ENCODE measurements at places on chromosomes 5 and 9.

DNA sequence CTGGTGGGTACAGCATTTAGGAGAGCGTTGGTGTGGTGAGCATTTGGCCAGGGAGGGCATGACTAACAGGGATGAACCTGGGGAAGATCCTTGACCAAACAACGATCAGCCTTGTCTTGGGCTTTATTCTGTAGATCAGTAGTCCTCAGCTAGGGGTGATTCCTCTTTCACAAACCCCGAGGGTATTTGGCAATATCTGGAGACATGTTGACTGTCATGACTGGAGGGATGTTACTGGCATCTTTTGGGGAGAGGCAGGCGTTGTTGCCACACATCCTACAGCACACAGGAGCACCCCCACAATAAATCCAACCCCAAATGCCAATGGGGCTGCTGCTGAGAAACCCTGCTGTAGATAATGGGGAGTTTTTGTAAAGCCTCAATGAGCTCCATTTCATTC, 43.9 kb downstream of the OSTF1 start:
- DNase-seq, result no peak

GRCh38 chr9:78278177-78278777, 18.6 kb upstream of the PSAT1 start:
- DNase-seq, result no peak

- DNase-seq, result no peak
These were observed 2.7 kb downstream of the CSF2 start for GRCh38 chr5:132076202-132076830.

DNA sequence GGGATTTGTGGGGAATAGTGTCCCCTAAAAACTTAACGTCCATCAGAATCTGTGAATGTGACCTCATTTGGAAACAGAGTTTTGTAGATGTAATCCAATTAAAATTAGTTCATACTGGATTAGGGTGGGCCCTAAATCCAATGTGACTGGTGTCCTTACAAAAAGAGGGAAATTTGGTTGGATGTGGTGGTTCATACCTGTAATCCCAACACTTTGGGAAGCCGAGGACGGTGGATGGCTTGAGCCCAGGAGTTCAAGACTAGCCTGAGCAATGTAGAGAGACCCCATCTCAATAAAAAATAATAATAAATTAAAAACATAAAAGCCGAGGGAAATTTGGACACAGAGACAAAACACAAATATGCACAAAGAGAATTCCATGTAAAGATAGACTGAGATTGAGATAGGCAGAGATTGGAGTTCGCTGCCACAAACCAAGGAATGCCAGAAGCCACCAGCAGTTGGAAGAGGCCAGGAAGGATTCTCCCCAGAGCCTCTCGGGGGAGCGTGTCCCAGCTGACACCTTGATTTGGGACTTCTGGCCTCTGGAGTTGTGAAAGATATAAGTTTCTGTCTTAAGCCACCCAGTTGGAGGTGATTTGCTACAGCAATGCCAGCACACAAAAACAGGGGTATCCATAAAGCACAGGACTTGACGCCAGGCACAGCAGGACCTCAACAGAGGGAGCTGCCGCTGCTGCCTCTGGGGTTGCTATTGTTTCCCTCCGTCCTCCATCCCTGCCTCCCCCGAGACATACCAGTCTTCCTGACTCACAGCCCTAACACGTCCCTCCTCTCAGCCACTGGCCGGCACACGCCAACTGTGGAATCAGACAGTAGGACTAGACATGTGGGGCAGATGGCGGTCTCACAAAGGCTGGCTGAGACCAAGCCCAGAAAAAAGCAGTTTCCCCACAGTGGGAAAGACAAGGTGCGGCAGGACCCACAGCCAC, 73.8 kb upstream of the IL17B start:
- no peak for DNase-seq

DNA sequence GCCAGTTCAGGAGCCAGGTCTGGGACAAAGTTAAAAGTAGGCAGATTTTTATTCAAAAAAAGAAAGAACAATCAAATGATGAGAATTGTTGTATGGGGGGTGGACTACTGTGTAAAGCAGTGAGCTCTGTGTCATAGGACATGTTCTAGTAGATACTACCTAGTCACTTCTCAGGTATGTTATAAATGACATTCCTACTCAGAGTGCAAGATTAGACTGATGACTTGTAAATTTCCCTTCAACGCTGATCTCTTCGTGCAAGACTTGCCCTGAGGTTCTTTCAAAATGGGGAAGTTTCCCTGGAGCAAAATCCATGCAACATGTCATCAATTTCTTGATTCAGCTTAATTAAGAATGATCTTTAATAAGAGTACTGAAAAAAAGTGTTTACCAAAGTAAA, 175.1 kb downstream of the RORB start:
- no peak for DNase-seq

DNA sequence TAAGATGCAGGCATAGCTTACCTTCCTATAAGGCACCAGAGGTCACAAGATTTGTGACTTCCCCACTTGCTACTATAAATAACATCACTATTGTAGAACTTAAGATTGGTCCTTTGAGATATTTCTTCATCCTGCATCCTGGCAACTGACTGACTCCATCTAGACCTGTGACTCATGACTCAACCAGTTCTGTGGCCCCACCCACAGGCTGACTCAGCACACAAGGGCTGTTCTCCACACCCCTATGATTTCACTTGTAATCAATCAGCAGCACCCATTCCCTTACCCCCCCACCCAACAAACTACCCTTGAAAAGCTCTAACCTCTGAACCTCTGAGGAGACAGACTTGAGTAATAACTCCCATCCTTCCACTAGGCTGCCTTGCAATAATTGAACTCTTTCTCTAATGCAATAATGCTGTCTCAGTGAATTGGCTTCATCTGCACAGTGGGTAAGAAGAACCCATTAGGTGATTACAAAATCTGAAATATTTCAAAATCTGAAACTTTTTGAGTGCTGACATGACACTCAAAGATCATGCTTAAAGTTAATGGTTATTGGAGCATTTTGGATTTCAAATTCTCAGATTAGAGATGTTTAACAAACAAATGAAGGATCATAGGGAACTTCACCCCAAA, 296.7 kb downstream of the ARL15 start:
- no peak for DNase-seq

DNA sequence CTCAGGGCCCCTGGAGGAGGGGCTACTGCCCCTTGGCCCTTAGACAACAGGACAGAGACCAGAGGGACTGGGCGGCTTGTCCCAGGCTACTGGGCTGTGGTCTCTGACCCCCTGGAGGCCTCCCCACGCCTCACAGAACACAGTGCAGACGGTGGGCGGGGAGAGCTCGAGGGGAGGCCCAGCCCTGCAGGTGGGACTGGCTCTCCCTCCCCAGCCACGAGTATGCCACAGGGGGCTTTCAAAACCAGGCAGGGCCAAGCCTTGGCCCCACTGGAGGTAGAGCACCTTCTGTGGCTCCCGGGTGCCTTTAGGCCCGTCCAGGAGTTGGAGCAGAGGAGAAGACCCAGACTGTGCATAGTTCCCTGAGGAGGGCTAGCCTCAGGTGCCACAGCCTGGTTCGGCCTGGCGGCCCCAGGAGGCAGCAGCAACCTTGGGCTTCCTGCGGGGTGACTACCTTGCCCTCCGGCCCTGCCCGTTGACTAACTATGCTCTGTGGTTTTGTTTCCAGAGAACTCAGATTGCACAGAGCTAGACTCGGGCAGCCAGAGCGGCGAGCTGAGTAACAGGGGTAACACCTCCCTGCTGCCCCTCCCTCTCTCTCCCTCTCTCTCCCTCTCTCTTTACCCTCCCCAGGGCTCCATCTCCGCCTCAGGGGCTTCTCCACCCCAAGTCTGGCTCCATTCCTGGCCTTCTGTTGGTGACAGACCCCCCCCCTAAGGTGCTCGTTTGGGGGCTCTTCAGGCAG, 15.5 kb downstream of the CARD19 start:
- DNase-seq, result no peak

DNA sequence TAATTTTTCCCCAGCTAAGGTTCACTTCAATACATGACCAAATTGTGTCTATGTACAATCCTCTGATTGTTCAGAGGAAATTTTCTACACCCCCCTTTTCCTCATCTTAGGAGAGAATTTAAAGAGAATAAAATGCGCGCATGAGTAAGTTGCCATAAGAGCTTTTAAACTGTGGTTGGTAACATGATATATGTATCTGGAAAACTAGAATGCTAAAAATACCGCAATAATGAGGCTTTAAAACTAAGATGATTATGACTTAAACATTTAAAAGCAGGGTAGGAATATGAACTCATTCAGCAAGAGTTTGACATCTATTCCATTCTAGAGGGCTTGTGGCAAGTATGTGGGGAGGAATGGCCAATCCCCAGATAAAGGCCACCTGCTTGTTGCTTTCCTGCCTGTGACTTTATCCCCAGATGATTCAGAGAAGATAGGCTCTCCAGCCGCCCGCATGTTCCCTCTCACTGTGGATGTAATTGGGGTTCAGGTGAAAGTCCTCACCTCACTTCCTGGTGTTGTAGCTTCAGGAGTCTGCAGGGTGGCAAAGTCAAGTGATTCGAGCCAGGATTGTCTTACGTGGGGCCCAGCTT, 26.5 kb upstream of the BASP1 start:
- no peak for DNase-seq

DNA sequence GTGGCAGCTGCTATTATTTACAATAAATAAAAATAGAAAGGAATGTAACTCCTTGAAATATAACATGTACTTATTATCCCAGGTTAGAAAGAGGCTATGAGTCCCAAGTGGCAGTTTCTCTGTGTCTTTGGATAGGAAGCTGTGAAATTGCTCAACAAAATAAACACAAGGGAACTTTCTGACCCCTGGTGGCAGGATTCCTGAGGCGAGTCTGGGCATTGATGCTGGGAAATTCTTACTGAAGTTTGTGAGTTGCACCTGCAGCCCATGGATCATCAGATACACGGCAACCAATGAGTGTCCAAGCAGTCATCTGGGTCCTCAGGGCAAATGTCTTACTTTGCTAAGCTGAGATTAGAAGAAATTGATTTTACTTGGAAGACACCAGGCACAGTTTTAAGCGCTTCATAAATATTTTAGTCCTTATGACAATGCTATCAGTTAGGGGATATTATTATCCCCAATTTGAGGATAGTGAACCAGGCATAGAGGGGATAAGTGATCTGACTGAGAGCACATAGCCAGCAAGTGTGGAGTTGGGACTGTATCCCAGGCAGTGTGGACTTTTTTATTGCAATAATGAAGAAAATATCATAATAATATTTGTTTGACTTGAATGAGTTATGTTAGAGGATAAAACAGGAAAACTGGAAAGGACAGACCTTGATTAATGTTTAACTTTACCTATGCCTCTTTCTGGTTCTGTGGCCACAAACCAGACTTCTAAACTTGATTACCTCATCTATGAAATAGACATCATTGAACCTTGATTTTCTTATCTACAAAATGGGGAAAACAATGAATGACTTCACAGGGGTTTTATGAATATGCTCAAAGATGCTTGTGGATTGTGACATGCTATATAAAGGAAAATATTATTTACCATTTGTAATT, 265.5 kb upstream of the ADAMTSL1 start:
- no peak for DNase-seq

DNA sequence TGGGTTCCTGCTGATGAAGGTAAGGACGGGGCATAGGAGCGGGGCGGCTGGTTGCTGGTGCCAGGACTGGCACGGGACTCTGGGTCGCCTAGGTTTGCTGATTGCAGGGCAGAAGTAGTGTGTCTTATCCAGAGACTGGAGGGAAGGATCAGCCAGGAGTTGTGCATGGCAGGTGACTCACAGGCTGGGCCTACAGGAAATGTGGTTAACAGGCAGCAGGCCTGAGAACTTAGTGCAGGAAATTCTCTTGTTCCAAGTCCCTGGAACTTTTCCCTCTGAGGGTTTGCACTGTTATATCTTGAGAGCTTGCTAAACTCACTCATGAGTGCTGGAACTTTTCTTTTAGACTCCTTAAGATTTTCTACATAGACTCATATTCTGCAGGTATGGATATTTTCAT, 95.1 kb downstream of the ANXA2R start:
- DNase-seq, result no peak

GRCh38 chr5:1544294-1544961, 20.7 kb upstream of the LPCAT1 start:
- DNase-seq, result peak; percentile 4
